ENCODE measurements at places on chromosomes 3 and 15.

DNA sequence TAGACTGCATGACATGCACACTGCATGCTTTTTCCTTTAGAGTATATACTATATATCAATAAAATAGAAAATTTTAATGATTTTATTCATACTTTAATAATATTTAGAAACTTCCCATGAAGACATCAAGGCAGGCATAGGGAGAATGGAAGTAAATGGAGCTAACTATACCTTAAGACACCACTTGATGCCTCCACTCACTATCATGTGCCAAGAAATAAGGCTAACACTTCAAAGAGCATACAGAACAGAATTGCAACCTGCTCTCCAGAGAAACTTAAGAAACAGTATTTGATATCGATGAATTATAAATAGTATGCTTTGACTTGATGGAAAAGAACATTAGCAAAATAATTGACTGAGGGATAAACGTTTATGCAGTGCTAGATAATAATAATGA lies 192.6 kb upstream of the MBNL1 start:
- DNase-seq = no peak

DNA sequence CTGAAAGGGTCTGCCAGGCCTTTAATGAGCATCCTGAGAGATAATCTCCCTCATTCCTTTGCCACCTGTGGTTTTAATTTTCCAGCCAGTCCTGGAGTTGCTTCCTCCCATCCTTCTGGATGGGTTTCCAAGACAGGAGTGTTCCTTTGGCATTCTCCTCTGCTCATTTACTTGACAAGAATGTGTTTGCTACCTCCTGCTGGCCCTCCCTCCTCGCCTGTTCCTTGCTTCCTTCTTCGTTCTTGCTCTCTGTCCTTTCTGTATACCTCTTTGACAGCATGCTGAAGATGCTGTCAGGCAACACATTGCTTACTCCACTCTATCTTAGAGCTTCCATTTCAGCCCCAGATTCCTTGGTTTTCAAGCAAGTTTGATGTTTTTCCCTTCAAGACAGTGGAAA lies 46.0 kb downstream of the ERC2 start:
- DNase-seq = no peak

DNA sequence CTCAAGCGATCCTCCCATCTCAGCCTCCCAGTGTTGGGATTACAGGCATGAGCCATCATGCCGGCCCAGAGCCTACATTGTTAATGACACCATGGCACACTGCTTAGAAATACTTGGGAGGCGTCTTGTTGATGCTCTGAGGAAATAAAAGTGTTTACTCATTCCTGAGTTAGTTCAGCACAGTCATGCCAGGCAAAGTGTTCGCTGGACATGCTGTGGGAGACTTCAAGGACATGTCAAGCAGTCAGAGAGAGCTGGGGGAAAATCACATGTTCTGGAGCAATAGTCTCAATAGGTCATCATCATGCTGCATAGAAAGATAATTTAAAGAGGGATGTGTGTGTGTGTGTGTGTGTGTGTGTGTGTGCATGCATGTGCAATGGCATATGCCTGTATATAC lies 37.5 kb downstream of the TTC23 start:
- no peak for DNase-seq

DNA sequence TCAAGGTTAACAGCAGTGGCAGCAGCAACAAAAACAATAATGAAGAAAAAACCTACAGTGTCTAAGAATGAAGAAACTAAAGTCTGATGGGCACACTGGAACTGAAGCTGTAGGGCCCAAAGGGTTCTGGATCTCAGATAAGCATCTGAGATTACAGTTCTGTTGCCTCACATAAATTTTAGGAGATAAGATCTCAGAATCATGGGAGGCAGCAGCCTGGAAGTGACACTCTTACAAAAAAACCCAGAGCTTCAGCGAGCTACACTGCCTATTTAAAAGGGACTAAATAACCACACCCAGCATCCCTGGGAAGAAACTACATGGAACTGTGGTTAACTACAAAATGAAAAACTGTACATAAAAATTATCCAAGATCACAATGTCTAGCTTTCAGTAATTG lies 61.2 kb downstream of the PLD1 start:
- DNase-seq = no peak

GRCh38 chr3:164208821-164209220 lies 869.5 kb downstream of the SI start:
- DNase-seq = no peak

- no peak for DNase-seq
These were observed 2.9 kb upstream of the IL17RC start for GRCh38 chr3:9914011-9914410.

GRCh38 chr3:150666167-150666566 lies 37.6 kb downstream of the ERICH6 start:
- DNase-seq = no peak

- DNase-seq = no peak
These were observed 2.6 kb upstream of the PLA2G4B start for GRCh38 chr15:41836073-41836472.

- DNase-seq = no peak
These were observed 152.0 kb upstream of the PEX5L start for GRCh38 chr3:180188512-180189309.

DNA sequence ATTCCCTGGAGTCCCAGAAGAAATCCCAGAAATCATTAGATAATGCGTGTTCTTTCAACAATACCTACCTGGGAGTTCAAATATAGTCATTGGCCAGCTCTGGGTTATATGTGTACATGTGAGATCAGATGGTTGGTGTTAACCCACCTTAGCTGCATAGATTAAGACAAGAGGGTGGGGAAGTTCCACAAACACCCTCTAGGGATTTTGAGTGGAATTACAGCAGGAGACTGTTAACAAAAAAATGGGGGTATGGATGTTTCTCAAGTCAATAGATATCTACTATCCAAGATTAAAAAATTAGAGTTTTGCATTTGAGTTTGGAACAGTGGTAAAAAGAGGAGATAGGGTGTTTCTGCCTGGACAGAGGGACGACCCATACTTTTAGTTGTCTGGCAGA lies 282.5 kb upstream of the CNTN3 start:
- DNase-seq = peak; percentile 7

- DNase-seq = no peak
These were observed 22.7 kb downstream of the GOLGA6L2 start for GRCh38 chr15:23424111-23424904.

- no peak for DNase-seq
These were observed 218.7 kb downstream of the KCNMB2 start for GRCh38 chr3:178754852-178755510.

DNA sequence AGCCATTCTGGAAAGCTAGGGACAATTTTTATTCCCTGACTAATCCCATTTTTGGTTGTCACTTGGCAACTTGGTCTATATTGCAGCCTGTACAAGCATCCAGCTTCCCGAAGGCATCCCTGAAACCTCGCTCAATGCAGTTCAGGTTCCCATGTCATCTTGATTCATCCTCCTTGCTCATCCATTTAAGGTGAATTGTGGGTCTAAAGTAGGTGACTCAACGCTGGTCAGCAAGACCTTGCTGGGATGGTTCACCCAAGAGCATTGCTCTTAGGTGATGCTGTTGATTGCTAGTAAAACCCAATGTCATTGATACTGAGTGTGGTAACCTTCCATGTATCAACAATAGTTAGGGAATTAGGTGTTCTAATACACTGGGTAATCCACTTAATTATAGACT lies 13.1 kb upstream of the RAB8B start:
- no peak for DNase-seq

- no peak for DNase-seq
These were observed 52.3 kb upstream of the SLC4A7 start for GRCh38 chr3:27536491-27536890.

GRCh38 chr3:114899186-114899931 lies 247.7 kb downstream of the ZBTB20 start:
- peak; percentile 26 for DNase-seq

DNA sequence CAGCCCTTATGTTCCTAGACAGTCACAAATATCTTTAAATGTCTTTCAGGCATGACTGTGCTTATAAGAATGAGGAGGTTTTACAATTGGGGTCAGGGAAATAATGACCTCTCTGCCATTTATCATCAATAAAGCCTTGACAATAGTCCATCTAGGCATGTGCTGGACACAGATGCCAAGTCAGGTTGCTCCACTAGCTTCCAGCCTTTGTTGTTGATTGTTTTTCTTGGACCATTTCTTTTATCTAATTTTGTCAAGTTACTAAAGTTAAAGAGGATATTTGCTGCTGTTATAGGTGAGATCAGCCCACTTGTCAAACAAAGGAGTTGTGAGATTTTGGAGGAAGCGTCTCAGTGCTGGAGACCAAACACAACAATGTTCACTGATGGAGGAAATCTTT lies 628.0 kb downstream of the ROBO2 start:
- DNase-seq = no peak

- DNase-seq = no peak
These were observed at the start of gene ALPK3 for GRCh38 chr15:84816694-84817465. Gene ALPK3 (plus strand): TSS chr15:84817356. CDS start chr15:84817453, 97 bp downstream.

DNA sequence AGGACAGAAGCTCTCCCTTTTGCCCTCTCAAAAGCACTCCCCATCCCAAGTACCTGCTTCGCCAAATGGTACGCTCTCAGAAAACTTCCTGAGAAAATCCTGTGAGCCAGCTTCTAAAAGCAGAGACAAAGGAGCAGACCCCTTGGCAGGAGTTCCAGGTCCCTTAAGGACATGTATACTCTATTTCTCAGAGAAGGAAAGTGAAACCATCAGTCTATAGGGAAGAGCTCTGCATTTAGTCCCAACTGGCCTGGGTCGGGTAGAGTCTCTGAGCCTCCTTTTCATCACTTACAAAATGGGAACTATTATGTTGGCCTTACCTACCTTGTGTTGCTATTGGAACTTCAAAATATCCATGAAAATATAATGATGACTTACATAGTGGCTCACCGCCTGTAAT lies 19.7 kb downstream of the DAPK2 start:
- DNase-seq = no peak

GRCh38 chr3:115626006-115626409 lies 2.7 kb downstream of the GAP43 start:
- no peak for DNase-seq

DNA sequence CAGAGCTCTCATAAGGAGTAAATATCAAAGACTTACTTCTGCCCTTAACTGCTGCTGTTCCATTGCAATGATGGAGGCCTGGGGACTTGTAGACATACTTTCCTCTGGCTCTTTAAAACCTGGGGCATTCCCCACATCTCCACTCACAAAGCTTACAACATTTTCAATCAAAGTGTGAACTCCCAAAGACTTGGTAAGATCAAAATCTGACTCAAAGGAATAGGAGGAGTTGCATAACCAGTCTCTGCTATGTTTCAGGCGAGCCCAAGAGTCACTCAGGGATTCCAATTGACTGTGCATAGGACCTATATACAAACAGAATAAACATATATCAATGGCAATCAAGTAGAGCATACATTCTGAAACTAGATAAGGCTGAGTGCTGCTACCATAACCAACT lies 101.5 kb downstream of the FBXL22 start:
- DNase-seq = no peak

DNA sequence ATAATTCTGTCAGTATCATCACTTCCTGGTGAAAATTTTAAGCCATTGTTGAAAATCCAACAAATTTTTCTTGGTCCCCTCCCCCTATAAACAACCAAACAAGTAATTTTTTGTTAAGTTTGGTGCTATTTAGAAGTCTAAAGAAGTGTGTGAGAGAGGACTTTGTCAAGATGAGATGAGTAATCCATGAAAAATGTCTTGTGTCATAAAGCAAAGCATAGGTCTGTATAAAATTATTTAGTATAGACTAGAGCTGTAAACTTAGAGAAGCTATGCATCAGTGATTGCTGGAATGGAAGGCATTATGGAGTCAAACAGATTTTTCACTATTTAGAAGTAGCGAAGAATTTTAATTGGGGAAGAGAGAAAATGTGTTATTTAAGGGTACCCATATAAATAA lies 31.4 kb downstream of the MAPK6 start:
- DNase-seq = no peak

- no peak for DNase-seq
These were observed 210.6 kb downstream of the ATP8B4 start for GRCh38 chr15:49908236-49908932.

GRCh38 chr15:36898536-36899126 lies 201.7 kb downstream of the MEIS2 start:
- no peak for DNase-seq

DNA sequence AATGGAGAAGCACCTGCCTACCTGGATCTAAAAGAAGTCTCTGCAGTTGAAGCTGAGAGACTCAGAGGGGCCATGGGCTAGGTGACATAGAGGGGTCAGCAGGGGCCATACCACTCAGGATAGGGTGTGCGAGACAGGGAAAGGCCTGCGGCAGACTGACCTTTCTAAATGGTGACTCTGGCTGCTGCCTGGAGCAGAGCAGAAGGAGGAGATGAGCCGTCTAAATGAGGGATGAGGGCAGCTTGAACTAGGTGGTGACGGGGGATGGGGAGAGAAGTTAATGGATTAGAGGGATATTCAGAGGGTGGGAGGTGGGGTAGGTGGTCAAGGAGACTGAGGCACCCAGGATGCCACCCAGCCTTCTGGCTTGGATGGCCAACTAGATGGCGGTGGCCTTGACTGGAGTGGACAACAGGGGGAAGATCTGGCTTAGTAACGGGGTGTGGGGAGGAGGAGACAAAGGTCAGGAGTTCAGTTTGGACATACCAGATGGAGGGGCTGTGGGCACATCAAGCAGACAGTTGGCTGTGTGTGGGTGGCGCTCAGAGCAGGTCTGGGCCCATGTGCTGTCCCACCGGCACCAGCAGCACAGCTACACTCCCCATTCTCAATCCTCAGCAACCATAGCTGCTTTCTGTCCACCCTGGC lies 3.2 kb upstream of the ITIH1 start:
- DNase-seq = no peak

DNA sequence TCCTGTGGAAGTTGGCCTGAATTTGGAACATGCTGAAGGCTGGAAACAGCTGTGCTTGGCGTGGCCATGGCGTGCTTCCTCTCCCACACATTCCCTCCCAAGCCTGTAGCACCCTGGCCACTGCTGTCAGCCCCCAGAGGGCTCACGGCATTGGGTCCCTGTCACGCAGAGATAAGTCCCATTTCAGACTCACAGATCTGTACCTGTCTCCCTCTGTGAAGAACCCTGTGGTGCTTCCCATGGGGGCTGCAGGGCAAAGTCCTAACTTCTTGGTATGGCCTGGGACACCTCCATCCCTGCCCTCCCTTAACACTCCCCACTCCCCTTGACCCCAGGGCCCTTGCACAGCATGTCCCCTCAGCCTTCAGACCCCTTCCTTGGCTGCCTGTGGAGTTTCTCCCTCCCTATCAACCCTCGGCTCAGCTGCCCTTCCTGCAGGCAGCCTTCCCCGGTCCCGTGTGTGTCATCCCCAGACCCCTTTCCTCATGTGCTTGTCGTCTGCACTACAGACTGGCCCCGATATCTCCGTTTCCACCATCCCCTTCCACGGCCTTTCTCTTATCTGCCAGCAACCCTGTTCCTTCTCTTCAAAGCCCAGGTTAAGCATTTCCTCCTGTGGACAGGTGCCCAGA lies 28.6 kb downstream of the ABTB1 start:
- DNase-seq = no peak

GRCh38 chr15:50051811-50052419 lies 67.1 kb downstream of the ATP8B4 start:
- peak; percentile 37 for DNase-seq

- DNase-seq = no peak
These were observed 683 bp downstream of the PPM1M start for GRCh38 chr3:52246264-52246620.

DNA sequence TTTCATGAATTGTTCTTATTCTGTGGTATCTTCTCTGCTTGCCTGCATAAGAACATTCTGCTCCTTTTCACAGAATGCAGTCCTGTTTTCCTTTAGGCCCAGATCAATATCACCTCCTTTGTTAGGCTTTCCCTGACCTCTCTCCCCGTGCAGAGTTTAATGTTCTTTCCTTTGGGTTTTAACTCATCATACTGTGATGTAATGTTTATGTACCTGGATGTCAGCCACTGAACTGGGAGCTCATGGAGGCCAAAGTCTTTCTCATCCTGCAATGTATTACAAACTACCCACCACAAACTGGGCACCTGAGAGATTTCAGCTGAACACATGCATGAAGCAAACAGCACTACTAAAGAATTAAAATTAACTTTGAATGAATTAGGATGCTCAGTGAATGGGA lies 192.8 kb upstream of the RORA start:
- no peak for DNase-seq
